ENCODE measurements at places on chromosomes 2 and 18.

GRCh38 chr2:226873826-226874225, 38.0 kb downstream of the RHBDD1 start:
- DNase-seq: no peak

GRCh38 chr2:142531377-142531776, 346.1 kb upstream of the KYNU start:
- no peak for DNase-seq

GRCh38 chr18:36572135-36572856, 256.5 kb downstream of the TPGS2 start:
- DNase-seq: peak; percentile 62

- peak; percentile 49 for DNase-seq
Measured at GRCh38 chr2:74915743-74916142, 42.7 kb upstream of the POLE4 start.

GRCh38 chr2:173874894-173875237, 90.3 kb downstream of the SP3 start:
- no peak for DNase-seq

- DNase-seq: no peak
Measured at GRCh38 chr2:27264253-27264752, 1.5 kb upstream of the SLC30A3 start.

DNA sequence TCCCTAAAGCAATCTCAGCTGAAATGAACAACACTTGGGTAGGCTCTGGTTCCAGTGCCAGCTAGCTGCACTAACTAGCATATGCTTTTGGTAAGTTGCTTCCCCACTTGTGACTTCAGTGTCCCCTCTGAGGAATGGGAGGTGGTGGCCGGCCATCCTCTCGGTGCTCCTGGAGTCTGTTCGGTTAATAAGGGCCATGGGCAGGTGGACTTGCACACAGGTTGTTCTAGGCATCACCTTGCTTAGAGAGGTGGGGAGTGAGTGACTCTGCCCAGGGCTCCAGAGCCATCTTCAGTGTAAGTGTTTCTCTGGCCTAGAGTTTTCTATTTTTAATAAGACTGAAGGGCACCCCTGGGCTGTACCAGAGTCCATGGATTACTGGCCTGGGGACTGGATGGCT, 18.8 kb upstream of the TAF1B start:
- no peak for DNase-seq

DNA sequence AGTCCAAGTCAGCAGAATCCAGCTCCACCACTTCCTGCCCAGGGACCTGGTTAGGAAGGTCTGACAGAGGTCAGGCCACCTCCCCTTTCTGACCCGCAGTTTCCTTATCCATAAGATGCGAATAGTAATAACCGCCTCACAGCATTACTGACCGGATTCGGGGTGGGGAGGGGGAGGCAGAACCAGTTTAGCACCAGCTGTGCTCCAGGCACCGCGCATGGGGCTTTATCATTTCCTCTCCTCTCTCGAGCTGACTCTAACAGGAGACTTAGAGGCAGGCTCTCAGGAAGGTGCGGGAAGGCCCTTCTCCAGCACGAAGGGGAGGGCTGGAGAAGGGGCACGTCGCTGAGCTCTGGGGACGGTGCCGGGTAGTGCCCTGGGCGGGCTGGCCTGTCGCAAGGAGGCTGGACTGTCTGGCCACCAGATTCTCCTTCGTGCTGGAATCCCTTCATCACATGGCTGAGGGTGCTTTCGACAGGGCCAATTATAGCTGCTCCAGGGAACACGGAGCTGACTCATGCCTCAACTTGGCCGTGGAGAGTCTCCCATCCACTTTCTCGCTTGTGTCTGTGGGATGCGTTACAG, 5.7 kb downstream of the EHD3 start:
- DNase-seq: peak; percentile 61

DNA sequence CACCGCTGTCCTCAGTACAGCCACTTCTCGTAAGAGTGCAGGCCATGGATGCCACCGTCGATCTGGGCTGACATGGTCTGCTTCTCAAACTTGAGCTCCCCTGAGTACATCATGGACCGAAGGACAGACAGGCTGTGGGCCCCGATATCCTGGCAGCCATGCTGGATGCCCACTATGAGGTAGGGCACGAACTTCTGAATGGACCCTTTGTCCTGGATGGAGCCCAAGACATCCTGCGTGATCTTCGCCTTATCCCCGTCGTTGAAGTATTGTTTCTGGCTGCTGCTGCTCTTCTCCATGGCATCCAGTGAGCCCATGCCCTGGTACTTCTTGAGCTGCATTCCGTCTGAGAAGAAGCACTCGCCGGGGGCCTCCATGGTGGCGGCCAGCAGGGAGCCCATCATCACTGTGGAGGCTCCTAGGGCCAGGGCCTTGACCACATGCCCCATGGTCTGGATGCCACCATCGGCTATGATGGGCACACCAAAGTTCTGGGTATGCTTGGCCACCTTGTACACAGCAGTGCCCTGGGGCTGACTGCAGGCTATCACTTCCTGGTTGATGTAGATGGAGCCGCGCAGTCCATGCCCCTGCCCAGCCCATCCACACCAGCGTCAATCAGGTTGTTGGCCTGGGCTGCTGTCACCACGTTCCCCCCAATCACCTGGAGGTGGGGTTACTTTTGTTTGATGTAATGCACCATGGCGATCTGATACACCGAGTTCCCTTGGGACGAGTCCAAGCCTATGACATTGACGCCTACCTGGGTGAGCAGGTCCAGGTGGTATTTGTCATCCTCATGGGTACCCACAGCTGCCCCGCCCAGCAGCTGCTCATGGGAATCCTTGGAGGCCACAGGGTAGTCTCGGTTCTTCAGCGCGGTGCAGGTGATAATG, 21.8 kb downstream of the CFLAR start:
- DNase-seq: no peak

DNA sequence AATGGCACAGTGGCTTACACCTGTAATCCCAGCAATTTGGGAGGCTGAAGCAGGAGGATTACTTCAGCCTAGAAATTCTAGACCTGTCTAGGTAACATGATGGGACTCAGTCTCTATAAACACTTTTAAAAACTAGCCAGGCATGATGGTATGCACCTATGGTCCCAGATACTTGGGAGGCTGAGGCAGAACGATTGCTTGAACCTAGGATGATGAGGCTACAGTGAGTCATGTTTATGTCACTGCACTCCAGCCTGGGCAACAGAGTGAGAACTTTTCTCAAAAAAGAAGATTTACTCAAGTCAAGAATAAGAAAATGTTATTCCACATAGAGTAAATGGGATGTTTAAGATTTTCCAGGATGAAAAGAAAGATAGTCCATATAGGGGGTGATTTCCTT, 158.6 kb downstream of the HNMT start:
- no peak for DNase-seq

- DNase-seq: no peak
Measured at GRCh38 chr2:108069515-108070310, 83.4 kb downstream of the SLC5A7 start.

- peak; percentile 85 for DNase-seq
Measured at GRCh38 chr2:111072220-111072871, 48.4 kb upstream of the BCL2L11 start.

DNA sequence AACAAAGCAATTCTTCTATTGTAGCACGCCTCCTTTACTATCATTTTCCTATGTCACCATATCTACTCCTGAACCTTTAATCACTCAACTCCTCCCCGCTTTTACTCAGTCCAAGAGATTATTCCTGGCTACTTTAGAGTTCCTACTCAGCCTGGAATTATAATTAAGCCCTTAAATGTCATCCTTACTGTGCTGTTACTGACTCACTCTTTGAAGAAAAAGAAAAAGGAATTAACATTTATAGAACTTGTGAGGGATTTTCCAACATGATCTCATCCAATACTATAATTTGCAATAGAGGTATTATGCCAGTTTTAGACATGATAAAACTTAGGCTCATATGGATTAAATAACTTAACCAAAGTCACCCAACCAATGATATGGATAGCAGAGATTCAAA, 61.7 kb downstream of the CCDC88A start:
- DNase-seq: peak; percentile 53

DNA sequence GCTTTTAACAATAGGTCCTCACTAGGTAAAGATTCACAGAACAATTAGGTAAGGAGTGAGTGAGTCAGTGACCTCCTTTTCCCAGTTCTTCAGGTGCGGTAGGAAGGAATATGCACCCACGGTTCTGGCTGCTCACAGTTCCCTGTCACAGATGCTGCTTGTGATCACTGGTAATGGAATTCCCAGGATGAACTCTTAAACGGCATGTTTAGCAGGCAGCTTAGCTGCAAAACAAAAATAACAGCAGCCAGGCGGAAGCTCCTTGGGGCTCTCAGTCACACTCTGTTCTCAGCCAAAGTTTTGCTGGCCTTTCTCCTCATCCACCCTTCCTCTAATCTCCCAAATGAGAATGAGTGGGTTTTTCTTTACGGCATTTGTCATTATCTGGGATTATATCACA, 274.5 kb downstream of the MYT1L start:
- DNase-seq: no peak

GRCh38 chr2:105842555-105842954, 97.8 kb downstream of the NCK2 start:
- no peak for DNase-seq

DNA sequence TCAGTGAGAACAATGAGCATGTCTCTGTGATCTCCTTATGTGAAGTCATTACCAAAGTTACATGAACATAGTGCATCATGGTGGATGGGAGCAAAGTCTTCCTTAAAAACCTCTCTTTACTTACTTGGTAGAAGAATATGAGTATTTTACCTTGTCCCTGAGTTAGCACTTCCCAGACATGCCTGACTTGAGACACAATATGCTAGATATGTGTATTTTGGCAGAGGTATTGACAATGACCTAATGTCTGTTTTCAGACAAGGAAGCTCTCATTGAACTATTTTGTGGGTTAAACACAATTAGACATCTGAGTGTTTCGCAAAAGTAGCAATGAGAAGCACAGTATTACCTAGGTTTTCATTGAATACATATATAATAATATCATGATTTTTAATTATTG, 99.1 kb upstream of the MC4R start:
- peak; percentile 69 for DNase-seq

Data from fibroblast of skin of right biceps (primary cell).